ENCODE measurements at places on chromosomes 4 and X.

DNA sequence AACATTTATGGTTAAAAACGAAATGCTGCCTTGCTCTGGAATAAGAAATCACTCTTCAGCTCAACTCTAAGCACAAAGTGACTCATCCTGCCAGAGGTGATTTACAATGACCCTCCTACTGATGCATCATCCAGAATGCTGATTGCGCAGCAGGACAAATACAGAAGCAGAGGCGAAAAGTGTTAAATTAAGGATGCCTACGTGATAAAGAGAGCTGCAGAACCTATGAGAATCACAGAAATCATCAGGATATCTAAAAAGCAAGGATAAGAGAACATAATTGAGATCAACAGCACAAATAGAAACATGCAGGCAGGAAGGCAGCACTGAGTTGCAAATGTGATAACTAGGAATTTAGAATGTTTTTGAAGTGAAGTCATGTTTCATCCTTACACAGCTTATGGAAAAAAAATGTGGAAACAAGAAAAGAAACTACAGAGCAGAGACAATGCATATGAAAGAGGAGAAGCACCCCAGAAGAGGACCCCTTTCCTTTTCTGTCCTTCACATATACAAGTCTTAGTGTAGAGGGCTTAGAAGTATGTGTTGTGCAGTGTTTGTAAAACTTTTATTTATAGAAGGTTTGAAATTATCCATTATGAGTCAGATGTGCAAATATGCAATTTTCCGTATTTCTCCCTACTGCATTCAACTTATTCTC lies 188.4 kb downstream of the SLC7A11 start:
- no peak for DNase-seq

DNA sequence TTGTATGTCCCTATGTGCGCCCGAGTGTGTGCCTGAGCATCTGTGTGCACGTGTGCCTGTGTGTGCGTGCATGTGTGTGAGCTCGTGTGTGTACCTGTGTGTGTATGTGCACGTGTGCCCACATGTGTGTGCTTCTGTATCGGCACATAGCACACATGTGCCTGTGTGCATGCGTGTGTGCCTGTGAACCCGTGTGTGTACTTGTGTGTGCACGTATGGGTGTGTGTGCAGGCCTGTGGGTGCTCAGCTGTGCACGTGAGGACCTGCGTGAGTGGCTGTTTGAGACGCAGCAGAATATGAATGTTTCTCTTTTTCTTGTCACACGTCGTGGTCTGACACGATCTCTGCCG lies 4.3 kb downstream of the AKAP17A start:
- no peak for DNase-seq

DNA sequence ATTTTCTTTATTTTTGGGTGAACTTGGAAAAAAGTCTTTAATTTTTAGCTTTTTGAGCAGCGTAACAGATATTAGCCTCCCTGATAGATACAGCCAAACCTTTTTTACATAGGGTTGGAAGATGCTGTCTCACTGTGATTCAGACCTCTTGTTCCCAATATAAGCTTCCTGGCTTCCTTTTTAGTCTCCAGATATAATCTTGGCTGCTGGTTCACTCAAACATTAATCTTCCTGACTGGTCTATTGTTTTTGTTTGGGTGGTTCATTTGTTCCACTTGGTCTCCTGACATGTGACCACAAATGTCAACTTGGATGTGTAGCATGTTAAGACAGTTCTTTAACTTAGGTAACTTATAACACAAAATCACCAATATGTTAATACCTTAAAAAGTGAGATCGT lies 23.0 kb downstream of the RPA4 start:
- no peak for DNase-seq

- DNase-seq, result no peak
These were observed 107.6 kb downstream of the DCTD start for GRCh38 chr4:182809417-182810102.

DNA sequence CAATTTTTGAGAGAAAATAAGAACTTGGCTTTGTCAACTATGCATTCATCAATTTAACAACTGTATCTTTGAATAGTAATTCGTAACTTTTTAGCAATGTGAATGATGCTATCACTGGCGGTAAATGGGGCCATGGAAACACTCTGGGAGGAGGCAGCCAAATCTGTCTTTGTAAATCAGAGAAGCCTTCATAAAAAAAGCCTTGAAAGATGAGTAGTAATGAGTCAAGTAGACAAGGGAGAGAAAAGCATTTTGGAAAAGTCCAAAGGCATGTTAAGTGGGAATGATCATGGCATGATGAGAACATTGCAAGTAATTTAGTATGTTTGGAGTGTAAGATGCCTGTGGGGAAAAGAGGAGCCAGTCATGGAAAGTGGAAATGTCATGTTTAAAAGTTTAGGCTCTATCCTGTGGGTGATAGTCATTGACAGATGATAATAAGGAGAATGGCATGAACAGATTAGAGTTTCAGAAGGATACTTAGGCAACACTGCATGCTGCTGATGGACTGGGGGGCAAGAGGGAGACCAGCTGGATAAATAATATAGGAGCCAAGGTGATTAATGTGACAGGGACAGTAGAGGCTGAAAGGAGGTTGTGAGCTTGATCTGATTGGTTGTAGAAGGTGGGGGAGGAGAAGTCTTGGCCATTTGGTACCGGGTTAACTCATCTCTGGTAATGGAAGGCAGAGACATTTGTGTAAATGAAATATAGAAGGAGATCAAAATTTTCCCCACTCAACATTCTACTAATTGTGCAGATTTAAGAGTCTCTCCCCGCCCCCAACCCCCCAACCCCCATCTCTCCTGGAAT lies 16.3 kb downstream of the SPRY1 start:
- no peak for DNase-seq

DNA sequence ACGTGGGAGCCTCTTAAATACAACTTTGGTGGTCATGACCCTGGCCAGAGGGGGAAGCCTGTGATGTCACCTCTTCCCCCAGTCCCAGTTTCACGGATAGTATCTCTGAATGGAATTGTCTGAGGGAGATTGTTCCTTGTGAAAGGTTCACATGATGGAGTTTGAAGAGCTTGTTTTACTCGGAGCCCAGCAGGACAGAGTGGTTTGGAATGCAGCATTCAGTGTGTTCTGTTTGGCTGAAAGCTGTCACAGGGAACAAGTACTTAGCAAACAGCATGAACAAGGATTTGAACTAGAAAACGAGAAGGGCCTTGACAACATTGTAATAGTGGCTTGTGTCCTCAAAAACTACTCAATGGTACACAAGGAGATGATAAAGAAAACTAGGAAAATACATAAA lies 133.9 kb upstream of the CXorf66 start:
- no peak for DNase-seq

DNA sequence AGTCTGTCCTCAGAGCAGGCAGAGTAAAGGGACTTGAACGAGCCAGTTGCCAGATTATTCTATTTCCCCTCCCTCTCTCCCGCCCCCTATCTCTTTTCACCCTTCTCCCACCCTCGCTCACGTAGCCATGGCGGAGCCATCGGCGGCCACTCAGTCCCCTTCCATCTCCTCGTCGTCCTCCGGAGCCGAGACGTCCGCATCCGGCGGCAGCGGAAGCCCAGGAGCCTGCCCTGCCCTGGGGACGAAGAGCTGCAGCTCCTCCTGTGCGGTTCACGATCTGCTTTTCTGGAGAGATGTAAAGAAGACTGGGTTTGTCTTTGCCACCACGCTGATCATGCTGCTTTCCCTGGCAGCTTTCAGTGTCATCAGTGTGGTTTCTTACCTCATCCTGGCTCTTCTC lies 106.2 kb upstream of the SMAD1 start:
- no peak for DNase-seq

DNA sequence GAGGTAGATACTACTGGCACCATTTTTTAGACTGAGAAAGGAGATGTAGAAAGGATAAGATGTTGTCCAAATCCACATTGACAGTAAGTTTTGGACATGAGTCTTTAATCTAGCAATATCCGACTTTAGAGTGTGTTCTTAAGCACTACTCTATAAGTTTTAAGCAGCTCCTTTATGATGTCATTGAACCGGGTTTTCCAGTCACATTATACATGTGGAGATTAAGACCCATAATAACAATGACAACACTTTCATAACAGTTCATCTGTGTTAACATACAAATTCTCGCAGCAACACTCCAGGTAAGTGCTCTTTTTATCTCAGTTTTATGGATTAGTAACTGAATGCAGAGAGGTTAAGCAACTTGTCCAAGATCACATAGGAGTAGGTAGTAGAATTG lies 30.3 kb upstream of the CXCL8 start:
- DNase-seq, result no peak

GRCh38 chr4:104766676-104767075 lies 272.0 kb upstream of the CXXC4 start:
- DNase-seq, result no peak

DNA sequence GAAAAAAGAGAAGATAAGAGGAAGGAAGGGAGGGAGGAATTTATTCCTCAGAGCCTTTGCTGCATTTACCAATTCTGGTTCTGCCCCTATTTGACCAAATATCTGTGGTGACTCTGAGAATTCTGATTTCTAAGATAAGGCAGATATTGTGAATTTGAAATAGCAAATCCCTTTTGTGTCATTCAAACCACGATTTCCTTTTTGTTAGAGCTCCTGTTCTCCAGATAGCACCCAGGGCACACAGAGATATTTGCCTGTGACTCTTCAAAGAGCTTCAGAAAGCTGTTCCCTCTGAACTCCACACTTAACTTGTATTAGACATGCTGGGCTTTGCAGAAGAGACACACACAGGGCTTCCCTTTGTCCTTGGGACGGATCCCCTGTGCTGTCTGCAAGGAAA lies 272.2 kb downstream of the DHRSX start:
- DNase-seq, result no peak

- DNase-seq, result no peak
These were observed 516.2 kb upstream of the GALNT7 start for GRCh38 chr4:172652369-172652768.

GRCh38 chr4:97998203-97998602 lies 145.1 kb downstream of the STPG2 start:
- no peak for DNase-seq

DNA sequence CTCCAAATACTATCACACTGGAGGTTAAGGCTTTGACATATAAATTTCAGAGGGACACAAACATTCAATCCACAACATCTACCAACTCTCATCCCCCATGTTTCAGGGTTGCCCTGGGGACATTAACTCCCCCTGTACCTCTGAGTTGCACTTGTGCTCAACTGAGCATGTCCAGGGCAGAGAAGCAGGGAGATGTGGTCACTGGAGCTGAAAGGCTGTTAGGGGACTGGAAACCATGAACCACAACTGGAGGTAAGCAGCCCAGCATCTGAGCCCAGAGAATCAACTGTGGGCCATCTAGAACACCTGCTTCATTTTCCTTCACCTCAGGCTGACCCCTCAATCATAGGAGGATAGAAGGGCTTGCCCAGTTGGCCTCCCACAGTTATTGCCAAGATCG lies 641.1 kb downstream of the MID1IP1 start:
- no peak for DNase-seq

GRCh38 chr4:55762819-55763218 lies 56.8 kb upstream of the EXOC1L start:
- DNase-seq, result no peak

DNA sequence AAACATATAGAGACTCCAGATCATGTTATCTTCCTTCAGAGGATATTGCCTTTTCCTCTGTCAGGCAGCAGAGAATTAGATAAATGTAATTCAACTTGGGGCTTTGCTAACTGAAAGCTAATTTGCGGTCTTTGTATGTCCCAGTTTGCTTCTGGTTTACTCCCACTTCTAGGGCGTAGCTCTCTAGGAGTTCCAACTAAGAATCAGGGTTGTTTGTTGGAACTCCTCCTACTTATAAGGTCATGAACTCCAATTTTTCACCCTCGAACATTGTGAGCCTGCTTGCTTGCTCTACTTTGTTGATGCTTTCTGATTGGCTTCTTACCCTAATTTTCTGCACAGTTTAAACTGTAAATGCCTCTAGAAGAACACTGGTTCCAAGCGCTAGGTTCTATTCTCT lies 66.1 kb downstream of the FMR1NB start:
- DNase-seq, result no peak

GRCh38 chr4:147550626-147551246 lies 66.5 kb upstream of the TMEM184C start:
- peak; percentile 4 for DNase-seq

DNA sequence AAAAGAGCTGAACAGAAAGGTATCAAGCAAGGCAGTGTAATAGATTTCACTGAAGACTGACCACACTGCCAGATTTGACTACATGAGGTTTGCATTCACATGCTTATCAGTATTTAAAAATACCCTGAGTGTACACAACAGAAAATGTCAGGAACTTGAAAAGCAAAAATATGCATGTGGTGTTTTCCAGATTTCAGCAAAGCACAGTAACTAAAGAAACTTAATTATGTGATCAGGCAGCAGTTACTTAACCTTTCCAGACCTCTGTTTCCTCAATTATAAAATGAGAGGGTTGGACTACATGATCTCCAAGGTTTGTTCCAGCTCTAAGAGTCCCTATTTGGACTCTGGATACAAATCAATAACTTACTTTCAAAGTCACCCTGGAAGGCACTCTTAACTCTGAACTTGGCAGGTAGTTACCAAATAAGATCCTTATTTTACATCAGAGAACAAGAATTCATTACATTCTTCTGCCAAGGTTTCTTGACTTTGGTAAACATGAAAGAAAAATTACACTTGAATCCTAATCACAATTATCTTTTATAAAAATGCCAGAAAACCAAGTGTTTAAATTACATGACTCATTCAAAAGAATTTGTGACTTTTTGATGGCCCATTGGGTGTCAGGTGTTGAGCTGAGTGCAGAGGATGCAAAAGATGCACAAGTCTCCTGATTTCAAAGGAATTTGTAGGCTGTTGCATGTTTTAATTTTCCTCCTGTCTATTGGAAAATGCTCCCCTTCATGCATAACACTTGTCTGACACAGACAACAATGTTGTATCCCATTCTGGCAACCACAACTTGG lies 241.6 kb downstream of the MGST2 start:
- no peak for DNase-seq

- no peak for DNase-seq
These were observed 14.8 kb upstream of the PAQR3 start for GRCh38 chr4:78953769-78954666.

DNA sequence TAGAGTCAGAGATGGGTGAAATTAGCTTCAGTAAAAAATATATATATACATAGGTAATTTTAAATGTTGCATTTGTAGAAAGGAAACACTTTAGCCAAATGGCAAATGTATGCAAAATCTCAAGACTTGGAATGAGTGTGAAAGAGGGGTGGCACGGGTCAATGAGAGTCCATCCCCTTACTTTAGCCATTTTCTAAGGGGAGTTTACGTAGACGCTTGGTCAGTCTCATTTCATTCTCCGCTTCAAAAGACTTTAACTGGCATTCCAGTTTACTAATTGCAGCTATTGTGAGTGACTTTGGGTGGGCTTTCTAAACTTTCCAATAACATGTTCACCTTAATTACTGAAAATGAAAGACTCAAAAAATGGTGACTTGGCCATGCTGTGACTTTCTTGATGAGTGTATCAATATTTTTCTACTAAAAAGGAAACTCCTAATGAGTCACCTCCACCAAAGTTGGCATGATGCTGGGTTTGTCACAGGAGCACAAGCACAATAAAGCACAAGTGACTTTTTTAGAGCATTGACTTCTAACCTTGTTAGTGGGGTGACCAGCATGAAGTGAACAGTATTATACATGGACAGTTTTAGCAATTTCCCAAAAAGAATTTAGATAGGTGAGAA lies 356.0 kb upstream of the RASGEF1B start:
- DNase-seq, result no peak

Measured in caudate nucleus (tissue), 63 donors.